ENCODE measurements at places on chromosomes 6 and 20.

DNA sequence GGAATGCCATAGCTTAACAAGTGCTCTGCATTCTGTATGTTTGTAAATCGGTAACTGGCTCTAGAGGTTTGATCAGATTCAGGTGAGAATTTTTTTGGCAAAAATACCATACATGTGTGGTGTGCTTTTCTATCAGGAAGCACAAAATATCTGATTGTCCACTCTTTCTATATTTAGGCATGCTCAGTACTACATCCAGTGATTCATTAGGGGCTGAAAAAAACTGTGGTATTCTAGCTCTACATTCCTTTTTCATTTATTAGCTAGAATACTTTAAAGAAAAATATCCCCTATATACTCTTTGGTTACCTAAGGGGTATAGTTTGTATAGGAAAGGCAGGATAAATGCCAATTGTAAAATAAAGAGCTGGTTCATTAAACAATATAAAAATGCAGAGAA lies 10.6 kb upstream of the ELOVL2 start:
- no peak for DNase-seq

- no peak for DNase-seq
These were observed 177.6 kb upstream of the PHACTR1 start for GRCh38 chr6:12538881-12539357.

DNA sequence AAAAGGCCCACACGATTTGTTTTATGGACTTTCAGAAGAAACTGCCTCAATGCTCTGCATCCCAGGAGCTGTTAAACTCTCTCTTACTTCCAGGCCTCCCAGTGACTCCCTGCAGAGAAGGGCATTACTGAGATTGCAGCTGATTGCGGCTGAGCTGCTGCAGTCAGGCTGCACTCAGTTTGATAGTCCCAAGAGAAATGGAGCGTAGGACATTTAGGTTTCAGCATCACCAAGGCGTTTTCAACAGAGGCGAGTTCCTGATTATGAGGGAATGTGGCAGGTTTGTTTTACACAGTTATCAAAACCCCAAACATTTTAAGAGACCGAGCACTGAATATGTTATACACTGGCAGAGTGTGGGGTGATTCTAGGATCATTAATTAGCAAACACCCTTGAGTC lies 145.6 kb downstream of the TBX18 start:
- no peak for DNase-seq

GRCh38 chr20:60302875-60303274 lies 344.7 kb downstream of the CDH26 start:
- no peak for DNase-seq

DNA sequence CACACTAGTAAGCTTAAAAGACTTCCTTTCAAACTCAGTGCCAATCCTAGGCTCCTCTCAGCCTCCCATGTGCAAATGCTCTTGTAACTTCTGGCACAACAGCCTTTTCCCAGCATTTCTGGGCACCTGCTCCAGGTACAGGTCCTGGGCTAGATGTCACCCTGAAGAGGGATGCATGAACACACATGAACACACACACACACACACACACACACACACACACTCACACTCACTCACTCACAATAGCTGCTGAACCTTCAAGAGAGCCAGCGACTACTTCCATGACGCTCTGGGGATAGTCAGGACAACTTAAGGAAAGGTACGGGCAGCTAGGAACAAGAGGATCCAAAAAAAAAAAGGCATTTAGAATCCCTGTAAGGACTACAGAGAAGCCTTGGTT lies 122.8 kb downstream of the INSM1 start:
- DNase-seq, result no peak

- no peak for DNase-seq
These were observed 244.7 kb upstream of the PRND start for GRCh38 chr20:4476903-4477500.

- no peak for DNase-seq
These were observed 48.4 kb downstream of the EZR start for GRCh38 chr6:158770533-158771330.

DNA sequence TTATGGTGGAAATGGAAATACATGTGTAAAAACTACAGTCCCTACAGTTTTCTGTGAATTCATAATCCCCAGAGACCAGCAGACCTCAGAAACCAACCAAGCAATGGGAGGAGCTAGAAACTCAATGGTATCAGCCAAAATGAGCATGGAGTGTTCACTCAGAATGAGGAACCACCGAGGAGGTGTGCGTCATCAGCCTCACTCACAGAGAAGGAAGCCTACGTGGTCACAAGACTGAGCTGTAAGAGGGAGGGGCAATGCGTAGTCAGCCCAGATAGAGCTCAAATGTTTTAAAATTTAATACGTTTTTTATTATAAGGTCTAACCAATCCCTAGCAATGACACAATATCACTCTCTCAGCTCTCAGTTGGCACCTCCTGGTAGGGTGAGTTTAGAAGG lies 17.4 kb downstream of the MYLK4 start:
- no peak for DNase-seq

- no peak for DNase-seq
These were observed 515.6 kb downstream of the EYS start for GRCh38 chr6:65191471-65191870.

DNA sequence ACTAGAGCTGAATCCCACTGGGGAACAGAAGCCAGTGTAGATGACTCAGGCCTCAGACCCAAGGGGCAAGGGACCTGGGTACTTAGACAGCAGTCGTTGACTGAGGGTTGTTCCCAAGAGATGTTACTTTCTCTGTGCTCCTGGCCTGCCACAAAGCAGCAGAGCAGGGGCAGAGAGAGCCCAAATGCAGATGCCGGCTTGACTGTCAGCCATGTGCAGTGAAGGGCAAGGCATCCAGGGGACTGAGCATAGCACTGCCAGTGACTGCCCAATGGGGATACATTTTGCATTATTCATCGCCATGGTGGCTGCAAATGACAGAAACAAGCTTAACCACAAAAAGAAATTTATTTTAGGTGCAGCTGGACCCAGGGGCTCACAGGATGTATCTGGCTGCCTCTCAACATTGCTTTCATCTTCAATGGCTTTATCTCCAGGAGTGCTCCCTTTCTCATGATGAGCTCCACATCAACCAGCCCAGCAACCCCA lies 7.6 kb upstream of the TP53RK start:
- no peak for DNase-seq

GRCh38 chr6:105330364-105330763 lies 72.5 kb downstream of the PREP start:
- DNase-seq, result no peak

- DNase-seq, result no peak
These were observed 180.4 kb downstream of the ZNF217 start for GRCh38 chr20:53413186-53413631.

- DNase-seq, result no peak
These were observed 6.9 kb upstream of the CD40 start for GRCh38 chr20:46111028-46111835.

DNA sequence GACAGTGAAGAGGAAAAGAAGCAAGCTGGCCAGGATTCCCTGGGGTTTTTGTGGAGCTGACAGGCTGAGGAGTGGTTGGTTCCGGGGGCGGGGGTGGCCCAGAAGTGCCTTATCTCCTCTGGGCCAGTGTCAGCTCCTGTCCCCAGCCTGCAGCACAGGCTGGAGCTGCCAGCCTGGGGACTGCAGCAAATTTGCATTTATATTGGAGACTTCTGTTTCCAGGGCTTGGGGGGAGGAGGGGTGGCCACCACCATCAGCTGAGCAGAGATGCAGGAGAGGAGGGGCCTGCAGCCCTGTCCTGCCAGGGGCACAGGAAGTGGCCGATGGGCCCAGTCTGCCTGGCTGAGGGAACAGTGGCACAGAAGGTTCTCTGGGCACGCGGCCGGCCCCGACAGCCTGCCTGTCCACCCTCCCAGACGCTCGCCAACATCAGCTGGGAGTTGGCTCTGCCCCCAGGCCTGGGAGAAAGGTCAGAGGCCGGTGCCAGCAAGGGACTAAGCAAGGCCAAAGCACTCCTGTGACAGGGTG lies 24.3 kb upstream of the SCRT2 start:
- DNase-seq, result no peak

- no peak for DNase-seq
These were observed 703.5 kb upstream of the CITED2 start for GRCh38 chr6:140077827-140078560.

DNA sequence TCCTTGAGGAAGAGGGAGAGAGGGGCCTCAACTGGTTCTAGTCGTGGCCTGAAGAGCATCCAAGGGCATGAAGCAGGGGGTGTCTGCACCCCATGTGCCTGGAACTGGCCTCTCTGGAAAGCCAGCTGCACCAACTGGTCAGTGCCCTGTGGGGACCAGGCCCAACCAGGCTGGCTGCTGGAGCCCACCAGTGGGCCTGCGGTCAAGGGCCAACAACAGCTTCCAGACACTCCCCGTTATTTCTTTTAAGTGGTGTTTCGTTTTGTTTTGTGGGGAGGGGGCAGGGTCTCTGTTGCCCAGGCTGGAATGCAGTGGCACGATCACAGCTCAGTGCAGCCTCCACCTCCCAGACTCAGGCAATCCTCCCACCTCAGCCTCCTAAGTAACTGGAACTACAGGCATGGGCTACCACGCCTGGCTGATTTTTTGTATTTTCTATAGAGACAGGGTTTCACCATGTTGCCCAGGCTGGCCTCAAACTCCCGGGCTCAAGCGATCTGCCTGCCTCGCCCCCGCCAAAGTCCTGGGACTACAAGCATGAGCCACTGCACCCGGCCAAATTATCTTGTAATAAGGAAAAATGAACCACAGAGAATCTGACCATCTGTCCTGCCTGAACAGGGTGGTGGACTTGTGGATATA lies 11.9 kb upstream of the C20orf144 start:
- no peak for DNase-seq

DNA sequence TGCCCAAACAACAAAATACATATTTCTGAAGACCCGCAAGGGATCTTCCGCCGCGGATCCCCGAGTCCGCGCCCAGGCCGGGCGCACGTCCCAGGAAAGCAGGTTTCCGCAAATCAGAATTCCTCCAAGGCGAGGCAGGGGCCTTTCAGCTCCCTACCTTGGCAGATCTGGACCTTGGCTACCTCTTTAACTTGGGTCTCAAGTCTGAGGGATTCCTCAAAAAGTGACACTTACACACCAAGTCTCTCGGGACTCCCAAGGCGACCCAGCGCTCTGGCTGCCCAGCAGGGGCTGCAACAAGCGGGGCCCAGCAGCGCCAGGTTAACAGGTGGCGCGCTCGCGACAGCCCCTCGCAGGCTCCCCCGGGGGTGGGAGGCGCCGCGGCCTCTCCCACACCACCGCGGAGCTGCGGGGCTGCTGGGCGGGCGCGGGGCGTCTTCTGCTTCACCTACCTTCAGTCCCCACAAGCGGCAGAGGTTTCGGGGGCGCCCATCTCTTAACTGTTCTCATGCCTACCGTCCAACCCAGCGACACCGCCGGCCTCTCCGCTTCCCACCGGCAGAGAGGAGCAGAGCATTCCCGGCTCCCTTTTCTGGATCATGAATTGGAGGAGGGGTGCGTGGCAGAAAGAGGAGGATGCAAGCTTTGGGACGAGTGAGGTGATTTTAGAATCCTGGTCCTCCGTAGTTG lies 414 bp downstream of the SIM1 start:
- DNase-seq, result no peak

GRCh38 chr20:24917797-24918578 lies 31.1 kb upstream of the CST7 start:
- peak; percentile 21 for DNase-seq

- no peak for DNase-seq
These were observed 143.5 kb downstream of the ZFP64 start for GRCh38 chr20:52047811-52048764.

DNA sequence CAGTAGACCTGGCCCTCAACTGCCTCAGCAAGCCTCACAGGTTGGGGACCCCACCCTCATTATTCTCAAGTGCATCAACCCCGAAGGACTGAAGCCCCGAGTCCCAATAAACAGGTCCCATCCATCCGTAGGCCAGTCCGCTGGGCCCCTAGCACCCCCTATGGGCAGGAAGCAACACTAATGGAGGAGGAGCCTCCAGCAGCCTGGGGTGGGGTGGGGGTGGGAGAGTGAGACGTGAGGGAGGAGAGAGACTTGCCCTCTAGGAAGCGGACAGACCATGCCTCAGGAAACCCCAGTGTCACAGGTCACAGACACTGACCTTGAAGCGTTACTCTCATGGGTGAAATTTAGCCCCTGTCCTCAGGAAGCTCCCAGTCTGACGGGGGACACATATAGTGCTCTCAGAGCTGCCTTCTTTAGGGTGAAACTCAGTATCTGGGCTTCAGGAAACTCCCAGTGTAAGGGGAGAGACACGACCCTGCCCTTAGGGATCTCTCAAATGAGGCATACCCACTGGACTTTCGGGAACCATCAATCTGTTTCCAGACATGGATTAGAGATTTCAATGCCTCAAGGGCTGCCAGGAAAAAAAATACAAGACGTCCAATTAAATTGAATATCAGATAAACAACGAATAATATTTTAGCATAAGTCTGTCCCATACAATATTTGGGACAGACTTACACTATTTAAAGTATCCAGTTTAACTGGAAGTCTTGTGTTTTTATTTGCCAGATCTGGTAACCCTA lies 125.8 kb downstream of the MRPL14 start:
- no peak for DNase-seq

DNA sequence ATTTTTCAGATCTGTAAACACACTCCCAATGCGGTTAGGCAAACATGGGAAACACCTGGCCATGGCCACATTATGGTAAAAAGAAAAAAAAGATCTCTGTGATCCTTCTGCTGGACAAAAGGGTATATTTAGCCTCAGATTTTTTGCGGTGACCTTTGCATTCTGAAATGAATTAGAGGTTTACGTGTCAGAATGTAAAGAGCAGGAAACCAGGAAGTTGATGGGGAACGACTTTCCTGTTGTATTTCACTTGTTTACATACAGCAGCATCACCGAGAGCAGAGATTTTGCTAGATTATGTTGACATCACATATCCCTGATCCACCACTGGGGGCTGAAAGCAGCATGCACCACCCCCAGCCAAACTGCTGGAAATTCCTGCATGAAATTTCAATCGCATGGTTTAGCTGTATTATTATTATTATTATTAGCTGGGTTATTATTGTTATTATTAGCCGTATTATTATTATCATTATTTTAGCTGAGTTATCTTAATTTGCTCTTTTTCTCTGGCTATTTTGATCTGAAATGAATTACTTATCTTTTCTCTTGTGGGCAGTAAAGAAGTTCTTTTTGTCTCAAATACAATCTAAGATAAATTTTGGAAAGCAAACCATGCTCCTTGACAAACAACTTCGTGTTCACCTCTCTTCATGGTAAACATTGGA lies 189.4 kb downstream of the ZFP64 start:
- no peak for DNase-seq

GRCh38 chr6:31139599-31139998 lies 733 bp upstream of the PSORS1C2 start:
- no peak for DNase-seq

GRCh38 chr6:150537893-150538292 lies 61.8 kb upstream of the PLEKHG1 start:
- DNase-seq, result no peak

DNA sequence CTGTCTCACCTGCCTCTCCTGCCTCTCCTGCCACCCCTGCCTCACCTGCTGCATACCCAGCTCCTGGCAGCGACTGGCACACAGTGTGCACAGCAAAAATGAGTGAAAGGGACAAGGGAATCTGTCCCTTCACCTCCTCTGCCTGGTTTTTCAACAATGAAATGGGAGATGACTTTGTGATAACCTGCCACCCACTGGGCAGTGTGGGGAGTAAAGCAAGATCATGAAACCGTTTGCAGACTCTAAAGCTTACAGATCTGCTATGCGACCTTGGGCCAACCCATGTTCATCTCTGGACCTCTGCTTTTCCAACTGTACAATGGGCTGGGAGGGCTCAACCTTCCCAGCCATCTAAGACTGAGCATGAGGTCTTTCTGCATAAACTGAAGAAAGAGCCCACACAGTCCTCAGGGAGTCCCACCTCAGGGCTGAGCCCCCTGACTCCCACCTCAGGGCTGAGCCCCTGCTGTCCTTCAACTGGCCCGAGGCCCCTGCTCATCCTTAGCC lies 81.1 kb downstream of the RIPOR3 start:
- no peak for DNase-seq

All from stimulated activated CD4-positive, alpha-beta T cell treated with anti-CD3 and anti-CD28 coated beads, Interleukin-1b, Interleukin-23, amount 100 ng/mL, for 1 hour (primary cell).